Activated CD4-positive, alpha-beta T cell treated with anti-CD3 and anti-CD28 coated beads for 1 hour (primary cell): ENCODE measurements at places on chromosomes 12 and 14.

DNA sequence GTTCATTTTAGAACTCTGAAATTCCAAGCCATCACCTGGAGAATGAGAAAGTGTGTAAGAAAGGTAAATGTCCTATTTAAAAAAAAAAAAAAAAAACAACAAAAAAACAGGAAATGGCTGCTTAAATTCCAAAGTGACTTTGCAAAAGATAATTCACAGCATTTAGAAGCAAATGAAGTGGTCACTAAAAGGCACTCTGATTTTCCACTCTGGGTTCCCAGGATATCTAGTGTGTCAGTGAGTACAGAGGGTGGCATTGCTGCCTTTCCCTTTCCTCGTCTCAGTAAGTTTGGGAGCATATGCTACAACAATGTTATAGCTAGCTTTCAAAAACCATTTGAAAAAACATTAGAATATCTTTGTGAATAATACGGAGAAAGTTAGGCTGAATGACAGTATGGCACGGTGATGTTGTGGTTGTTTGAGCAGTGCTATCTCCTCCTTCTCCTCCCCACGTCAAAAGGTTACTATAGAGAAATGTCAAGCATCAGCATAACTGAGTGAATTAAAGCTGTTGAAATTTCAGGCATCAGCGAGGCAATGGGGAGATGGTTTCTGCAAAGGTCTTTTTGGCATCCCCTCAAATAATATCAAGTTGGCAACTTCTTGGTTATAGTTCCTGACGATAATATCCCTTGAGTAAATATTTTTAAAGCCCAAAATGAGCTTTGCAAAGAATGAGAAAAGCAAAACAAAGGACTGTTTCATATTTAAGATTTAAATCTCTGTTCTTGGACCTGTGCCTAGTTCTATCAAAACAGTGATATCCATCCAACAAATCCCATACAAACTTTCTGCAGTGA, 164.5 kb upstream of the E2F7 start:
- no peak for DNase-seq

DNA sequence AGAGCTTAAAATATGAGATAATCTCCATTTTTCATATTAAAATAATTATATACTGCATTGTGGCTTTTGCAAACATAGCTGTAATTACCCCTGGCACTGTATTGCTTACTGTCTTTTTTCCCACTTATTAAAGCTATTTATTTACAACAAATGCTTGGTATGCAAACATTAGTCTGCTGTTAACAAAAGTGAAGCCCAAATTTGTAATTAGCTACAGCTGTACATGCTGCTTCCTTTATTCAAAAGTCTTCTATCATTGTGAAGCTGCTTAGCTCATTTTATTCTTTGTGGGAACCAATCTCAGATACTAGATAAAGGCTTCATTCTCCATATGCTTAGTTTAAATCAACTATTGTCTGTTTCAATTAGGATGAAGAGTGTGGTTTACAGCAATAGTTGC, 425.8 kb upstream of the FOXG1 start:
- no peak for DNase-seq

- no peak for DNase-seq
These were observed 854.0 kb upstream of the SEL1L start for GRCh38 chr14:82387699-82388098.

DNA sequence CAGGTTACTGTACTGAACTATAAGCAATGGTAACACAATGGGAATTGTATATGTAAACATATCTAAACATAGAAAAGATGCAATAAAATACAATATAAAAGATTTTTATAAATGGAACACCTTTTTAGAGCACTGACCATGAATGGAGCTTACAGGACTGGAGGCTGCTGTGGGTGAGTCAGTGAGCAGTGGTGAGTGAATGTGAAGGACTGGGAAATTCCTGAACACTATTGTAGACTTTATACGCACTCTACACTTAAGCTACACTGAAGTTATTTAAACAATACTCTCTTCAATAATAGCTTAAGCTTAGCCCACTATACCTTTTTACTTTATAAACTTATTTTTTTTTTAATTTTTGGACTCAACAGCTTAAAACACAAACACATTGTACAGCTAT, 313.5 kb downstream of the KCNC2 start:
- DNase-seq = no peak

DNA sequence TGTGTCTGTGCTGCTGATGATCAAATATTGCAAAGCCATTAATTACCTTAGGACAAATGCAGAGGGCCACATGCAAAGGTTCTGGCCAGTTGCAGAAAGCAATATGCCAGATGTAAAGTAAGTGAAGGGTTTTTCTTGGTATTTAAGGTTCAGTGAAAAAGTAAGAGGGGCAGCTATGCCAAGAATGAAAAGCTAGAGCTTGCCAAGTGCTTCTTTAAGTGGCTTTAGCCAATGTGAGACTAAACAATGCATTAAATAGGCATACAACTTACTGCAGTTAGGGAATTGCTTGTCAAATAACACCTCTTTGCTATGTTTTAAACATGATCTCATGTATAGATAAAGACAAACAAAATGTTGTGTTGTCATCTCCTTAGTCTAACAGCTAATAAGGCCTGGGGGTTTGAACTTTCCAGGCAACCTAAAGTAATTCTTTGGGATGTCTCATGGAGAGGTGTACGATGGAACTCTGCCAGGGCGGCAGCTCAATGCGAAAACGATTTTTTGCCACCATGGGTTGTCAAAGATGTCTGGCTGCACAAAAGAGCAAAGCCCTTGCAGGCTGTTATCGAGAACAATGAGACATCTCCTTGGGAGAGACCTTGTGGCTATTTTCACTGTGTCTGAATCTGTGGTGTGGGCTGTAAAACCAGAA, 12.0 kb downstream of the IGF1 start:
- no peak for DNase-seq

GRCh38 chr12:80087486-80088213, 11.7 kb upstream of the OTOGL start:
- no peak for DNase-seq

GRCh38 chr14:28382444-28383190, 384.0 kb upstream of the FOXG1 start:
- no peak for DNase-seq

- DNase-seq = no peak
These were observed 46.3 kb upstream of the PTGDR start for GRCh38 chr14:52220924-52221811.

DNA sequence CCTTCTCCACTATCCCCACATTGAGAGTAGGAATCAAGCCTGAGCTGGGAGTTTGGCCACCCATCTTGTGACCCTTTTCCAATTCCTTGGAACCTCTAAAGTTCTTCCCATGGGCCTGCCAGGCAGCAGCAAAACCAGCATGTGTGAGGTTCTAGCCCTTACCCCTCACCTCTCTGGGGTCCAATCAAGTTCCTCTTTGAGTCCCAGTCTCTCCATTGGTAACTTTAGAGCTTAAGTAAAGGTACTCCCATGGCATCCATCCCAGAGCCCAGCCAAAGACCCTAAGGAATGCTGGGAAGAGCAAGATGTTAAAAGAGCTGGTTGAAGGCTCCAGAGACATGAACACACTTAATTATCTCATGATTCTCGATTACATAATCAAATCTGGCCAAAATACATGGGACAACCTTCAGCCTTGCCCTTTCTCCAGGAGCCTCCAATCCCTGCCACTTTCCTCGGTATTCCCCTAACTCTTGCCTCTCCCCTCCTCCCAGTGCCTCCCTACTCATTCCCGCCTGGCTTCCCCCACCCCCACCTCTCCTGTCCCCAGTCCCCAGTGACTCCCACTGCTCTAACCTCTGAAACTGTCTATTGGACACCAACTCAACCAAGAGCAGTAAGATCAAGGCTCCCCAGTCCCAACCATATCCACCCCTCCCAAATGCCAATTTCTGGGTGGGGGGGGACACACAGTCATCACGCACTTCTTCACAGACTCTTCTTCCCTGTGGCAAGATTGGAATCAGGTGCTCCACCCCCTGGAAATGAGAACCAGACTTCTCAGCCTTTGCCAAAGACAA, 4.8 kb upstream of the TNS2 start:
- DNase-seq = no peak

DNA sequence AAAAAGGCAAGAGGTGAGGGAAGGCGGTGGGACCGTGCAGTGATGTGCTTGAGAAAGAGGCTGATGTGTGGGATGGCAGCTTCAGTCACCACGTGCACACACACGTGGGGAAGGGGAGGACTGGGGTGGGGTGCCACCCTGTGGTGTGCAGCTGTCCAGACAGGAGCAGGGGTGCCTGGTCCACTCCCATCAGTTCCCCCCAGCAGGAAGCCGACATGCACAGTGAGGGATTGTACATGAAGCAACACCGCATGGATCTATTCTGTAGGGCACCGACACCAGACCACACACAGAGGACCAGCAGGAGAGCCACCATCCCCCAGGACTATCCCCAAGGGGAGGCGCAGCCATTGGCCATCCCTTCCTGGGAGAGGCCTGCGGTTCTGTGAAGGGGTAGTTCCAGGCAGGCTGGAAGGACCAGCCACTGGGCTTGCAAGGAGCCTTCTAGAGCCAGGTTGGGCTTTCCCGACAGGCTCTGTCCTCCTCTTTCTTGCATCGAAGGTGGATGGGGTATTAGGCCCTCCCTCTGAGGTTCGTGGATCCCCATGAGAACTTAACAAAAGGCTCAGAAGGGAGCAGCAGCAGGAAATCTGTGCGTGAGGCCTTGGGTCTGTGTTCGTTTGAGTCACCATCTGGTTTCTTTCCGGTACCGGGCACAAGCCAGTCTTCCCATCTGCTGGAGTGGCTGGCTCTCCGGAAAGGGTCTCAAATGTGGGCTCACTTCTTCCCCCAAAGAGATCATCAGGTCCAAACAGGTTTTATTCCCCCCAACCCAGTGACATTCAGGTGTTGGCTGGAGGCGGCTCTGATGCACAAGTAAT, 59.8 kb downstream of the PLEKHG3 start:
- no peak for DNase-seq

- DNase-seq = no peak
These were observed 297.0 kb downstream of the FUT8 start for GRCh38 chr14:65709576-65709975.

DNA sequence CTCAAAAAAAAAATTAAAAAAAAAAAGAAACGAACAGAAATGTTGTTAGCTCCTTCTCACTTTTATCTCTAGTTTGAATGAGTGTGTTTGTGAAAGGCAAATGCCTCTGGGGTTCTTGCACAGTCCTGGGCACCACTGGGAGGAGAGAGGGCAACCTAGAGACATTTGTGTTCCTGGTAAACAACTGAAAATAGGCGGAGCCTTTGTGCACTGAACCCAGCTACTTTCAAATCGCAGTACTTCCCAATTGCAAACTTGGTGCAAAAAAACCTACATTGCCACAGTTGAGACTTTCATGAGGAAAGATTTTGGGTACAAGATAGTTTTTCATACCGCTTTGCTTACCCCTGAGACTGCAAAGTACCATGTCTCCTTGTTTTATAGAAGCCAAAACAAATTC, 430.0 kb downstream of the ZFP36L1 start:
- no peak for DNase-seq

DNA sequence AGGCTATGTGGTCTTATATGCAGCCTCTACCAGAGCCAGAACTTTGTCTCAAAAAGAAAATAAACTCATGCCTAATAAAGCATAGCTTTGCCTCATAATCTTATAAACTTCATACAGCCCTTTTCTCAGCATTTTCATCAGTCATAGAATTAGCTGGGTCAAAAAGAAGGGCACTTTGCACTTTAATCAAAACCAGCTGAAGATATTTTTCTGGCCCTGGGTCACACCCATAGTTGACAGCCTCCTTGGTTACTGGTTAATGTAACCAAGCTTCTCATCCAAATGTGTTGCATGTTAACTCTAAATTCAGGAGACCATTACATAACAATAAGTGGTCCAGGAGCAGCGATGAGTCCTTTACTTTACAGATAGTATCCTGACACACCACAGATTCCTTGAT, 558.2 kb downstream of the FLRT2 start:
- no peak for DNase-seq

- DNase-seq = no peak
These were observed 785 bp upstream of the LHX5 start for GRCh38 chr12:113472191-113473121.

GRCh38 chr12:27237790-27238771, 6.0 kb upstream of the STK38L start:
- no peak for DNase-seq

DNA sequence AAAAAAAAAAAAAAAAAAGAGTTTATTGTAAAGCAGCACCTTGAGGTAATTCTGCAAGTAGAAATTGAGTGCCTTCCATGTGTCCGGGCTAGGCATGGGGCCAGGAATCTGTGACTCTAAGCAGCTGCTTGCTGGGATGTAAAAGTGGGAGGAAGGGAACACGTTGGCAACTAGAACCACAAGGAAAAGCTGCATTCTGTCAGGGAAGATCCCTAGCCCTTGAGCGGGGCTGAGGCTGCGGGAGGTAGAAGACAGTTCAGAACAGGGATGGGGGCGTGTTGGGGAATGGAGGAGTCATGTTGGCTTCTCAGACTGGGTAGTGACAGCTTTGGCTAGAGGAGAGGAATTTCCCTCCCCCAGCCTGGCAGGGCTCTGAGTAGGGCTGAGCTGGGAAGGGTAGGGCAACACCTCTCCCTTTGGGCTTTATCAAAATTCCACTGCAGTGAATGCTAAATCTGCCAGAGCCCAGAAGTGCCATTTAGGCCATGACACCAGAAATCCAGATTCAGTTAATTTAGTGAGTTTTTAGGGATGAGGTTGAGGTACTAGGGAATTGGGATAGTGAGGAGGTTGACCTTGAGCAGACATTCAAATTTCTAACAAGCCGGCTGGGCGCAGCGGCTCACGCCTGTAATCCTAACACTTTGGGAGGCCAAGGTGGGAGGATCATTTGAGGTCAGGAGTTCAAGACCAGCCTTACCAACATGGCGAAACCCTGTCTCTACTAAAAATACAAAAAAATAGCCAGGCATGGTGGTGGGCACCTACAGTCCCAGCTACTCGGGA, 3.4 kb upstream of the TRAFD1 start:
- DNase-seq = no peak

GRCh38 chr14:51084507-51084906, 10.4 kb downstream of the TRIM9 start:
- DNase-seq = no peak

DNA sequence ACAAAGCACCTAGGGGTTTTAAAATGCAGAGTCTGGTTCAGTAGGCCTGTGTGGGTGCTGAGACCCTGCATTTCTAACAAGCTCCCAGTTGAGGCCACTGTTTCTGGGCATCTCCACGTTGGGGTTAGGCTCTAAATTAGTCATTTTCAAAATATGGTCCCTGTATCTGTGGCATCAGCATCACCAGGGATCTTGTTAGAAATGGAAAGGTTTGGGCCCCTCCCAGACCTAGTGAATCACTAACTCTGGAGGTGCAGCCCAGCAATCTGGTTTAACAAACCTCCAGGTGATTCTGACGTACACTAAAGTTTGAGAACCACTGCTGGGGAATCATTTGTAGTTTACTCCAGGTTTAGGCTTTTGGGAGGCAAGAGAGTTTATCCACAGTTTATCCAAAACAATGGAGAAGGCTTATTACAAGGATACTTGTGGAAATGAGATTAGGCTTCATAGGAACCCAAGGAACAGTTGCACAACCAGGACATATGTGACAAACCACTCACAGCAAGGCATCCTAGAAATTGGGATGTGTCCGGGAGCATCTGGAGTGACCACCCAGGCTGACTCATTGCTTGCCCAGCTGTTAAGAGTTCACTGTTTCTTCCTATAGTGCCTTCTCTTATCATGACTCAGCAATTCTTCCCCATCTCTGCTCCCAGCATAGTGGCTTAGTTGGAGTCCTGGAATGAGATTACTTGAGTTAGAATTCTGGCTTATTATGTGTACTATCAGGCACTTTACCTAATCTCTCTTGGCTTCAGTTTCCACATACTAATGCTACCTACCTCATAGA, 71.6 kb upstream of the STXBP6 start:
- DNase-seq = no peak

GRCh38 chr14:92026548-92027190, 13.2 kb downstream of the TRIP11 start:
- DNase-seq = no peak
